Subcutaneous adipose tissue (tissue), 4 donors: ENCODE measurements at places on chromosomes 12 and 14. TPM values are rescaled to one million over a fixed set of nuclear protein-coding genes. Genes with fewer than 3 reads are reported as not detected.

The CCDC175 gene
- total RNA-seq: 1.3 TPM

The TAS2R30 gene
- total RNA-seq: 14.6 TPM

The SAMD15 gene
- 0.88 TPM for total RNA-seq

The OR6C2 gene
- total RNA-seq: not detected
